RKO (cell line): ENCODE measurements at places on chromosomes 1 and 21.

GRCh38 chr21:28464095-28464494, 528.6 kb downstream of the LTN1 start:
- DNase-seq, result no peak

DNA sequence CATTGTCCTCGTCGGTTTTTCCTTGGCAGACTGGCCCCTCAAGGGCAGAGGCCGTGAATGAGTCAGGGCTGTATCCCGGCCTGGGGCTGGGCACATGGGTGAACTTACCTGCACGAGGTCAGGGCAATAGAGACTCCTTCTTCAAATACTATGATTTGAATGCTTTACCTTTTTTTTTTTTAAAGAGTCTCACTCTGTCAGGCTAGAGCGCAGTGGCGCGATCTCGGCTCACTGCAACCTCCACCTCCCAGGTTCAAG, 5.0 kb downstream of the LAPTM5 start:
- DNase-seq, result no peak

- DNase-seq, result no peak
Observed at GRCh38 chr1:99886841-99887240, 36.7 kb downstream of the AGL start.

DNA sequence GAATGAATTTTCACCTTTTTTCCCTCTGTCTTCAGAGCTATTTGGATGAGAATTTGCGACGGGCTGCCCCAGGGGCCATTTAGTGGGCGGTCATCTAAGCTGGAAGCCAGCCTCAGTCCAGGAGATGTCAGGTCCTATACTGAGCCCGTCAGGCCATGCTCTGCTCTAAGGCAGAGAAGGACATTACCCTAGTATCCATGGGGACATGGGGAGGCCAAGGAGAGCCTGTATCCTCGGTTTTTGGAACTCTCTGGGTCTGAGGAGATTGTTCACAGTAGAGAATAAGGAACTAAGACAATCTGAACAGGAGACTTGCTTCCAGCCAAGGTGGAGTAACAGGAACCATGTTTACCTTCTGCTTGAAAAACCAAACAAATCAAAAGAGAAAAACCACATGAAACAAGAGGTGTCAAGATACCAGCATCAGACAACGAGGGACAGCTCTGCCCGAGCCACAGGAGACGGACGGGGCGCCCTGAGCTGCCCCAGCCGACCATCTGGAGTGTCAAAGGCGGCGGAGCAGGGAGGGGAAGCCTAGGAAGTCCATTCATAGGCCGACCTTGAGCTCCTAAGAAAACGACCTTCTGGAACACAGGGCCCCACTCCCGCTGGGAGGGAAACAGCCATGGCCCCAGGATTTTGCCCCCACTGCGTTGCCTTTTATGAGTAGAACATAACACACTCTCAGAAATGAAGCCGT, 20.0 kb upstream of the ADARB1 start:
- no peak for DNase-seq

- no peak for DNase-seq
Observed at GRCh38 chr1:22290611-22291010, 147.7 kb upstream of the WNT4 start.

- no peak for DNase-seq
Observed at GRCh38 chr1:116075990-116076389, 35.2 kb upstream of the MAB21L3 start.

- DNase-seq, result no peak
Observed at GRCh38 chr1:18922319-18922726, 20.0 kb upstream of the ALDH4A1 start.

DNA sequence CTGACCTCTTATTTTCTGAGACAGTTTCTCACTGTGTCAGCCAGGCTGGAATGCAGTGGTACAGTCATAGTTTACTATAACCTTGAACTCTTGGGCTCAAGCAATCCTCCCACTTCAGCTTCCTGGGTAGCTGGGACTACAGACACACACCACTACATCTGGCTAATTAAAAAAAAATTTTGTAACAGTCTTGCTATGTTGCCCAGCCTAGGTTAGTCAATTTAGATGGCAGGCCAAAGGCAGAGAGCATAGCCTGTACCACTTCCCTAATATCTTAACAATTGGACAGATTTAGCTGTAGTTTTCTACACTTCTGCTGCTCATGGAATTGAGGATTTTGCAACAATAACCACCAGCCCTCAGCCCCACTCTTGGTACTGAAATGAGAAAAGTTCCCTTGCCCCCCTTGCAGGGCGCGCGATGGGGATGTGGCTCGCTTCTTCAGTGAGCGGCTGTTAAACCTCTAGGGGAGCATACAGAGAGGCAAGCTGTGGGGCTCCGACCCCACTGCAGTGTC, 34.9 kb upstream of the PTGFRN start:
- peak; percentile 9 for DNase-seq

GRCh38 chr1:155466996-155467395, 95.6 kb downstream of the ASH1L start:
- peak; percentile 49 for DNase-seq

- no peak for DNase-seq
Observed at GRCh38 chr1:159795534-159795933, 6.6 kb upstream of the FCRL6 start.

- DNase-seq, result no peak
Observed at GRCh38 chr21:41953249-41953830, 478 bp downstream of the C2CD2 start.

- DNase-seq, result no peak
Observed at GRCh38 chr1:154881820-154882535, 11.9 kb upstream of the KCNN3 start.

- DNase-seq, result no peak
Observed at GRCh38 chr1:155005076-155006011, 2.7 kb downstream of the ZBTB7B start.

GRCh38 chr1:19096036-19096833, 113.8 kb downstream of the UBR4 start:
- DNase-seq, result no peak

GRCh38 chr1:6991266-6991665, 206.0 kb downstream of the CAMTA1 start:
- DNase-seq, result peak; percentile 80

GRCh38 chr1:185987611-185988321, 253.6 kb downstream of the HMCN1 start:
- no peak for DNase-seq

GRCh38 chr1:110282395-110282794, 56.8 kb upstream of the RBM15 start:
- DNase-seq, result no peak

- no peak for DNase-seq
Observed at GRCh38 chr1:31704271-31705079, 658 bp upstream of the COL16A1 start.

DNA sequence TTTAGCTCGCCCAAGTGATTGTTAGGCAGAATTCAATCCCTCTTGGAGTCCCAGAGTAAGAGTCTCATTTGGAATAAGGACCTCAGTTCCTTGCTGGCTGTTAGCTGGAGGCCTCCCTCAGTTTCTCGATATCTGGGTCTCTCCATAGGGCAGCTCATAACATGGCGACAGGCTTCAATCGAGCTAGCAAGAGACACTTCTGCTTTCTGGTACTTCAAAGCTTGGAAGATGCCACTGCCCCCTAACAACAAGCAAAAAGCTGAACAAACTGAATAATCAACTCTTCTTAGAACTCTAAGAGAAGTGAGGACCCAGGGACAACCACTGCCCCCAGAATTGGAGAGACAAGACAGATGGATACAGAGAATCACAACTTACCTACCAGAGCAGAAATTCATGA, 86.2 kb downstream of the TEX35 start:
- no peak for DNase-seq

- no peak for DNase-seq
Observed at GRCh38 chr1:6129313-6129712, 50.8 kb downstream of the CHD5 start.

- no peak for DNase-seq
Observed at GRCh38 chr1:30467101-30467500, 256.3 kb downstream of the MATN1 start.

DNA sequence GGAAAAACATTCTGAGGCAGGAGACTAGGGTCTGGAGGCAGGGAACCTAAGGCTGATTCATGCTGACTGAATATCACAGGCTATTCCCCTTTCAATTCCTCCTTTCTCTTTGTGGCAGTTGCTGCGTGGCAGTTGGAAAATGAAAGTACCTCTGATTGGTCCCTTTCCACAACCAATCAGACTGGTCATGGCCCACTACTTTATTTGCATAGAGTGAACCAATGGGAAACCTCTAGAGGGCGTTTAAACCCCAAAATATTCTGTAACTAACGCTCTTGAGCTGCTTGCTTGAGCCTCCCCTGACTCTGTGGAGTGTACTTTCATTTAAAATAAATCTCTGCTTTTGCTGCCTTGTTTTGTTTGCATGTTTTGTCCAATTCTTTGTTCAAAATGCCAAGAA, 27.7 kb upstream of the VN1R5 start:
- DNase-seq, result peak; percentile 14

- peak; percentile 81 for DNase-seq
Observed at GRCh38 chr1:158203693-158204457, 23.2 kb downstream of the CD1D start.

- no peak for DNase-seq
Observed at GRCh38 chr1:48164571-48164970, 57.9 kb upstream of the SLC5A9 start.

DNA sequence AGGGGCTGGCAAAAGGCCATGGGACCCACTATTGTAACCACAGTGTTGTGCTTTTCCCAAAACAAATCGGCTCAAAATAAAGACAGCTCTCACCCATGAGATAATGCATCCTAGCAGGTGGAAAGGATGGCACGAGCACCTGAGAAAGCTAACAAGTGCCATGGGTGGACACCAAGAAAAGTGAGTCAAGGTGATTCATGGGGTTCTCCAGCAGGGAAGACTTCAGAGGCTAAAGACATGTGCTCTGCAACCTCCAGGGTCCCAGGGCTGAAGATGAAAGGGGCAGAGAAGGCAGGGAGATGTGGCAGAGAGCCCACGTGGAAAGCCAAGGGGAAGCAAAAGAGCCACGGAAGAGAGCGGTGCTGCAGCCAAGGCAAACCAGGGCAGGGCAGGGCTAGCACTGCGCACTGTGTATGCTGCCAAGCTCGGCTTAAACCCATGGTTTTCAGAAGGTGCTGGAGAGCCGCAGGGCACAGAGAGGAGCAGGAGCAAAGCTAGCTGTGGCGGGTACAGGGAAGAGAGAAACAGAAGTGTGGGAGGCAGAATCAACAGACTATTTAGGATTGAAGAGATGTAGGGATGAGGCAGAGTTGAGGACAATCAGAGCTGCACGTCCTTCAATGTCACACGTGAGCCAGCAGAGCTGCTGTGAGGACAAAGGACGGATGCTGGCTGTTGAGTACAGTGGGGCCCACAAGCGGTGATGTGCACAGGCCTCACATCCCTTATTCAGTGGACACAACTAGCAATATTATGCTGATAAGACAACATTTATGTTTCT, 41.8 kb upstream of the C1orf198 start:
- no peak for DNase-seq

DNA sequence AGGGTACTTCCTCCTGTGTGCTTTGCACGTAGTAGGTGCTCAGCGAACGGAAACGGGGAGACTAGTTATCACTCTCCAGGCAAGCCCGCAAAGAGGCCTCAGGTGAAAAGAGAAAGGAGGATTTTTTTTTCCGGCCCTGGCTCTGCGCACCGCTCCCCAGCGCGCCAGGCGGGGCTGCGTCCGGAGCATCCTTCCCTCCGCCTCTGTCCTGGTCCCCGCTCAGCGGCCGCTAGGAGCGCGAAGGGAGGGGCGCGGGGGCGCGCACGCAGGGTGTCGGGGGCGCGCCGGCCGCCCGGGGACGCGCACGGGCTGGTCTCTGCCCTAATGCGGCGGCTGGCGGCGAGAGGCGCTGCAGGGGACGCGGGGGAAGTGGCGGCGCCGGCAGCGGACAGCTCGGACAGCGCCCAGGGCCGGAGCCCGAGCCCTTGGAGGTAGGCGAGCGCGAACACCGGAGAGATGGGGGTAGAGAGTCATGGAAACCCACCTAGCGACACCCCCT, 42.3 kb upstream of the NFASC start:
- no peak for DNase-seq

- DNase-seq, result peak; percentile 49
Observed at GRCh38 chr1:203796236-203796605, 798 bp downstream of the ZBED6 start.

- DNase-seq, result no peak
Observed at GRCh38 chr21:44865561-44866280, 7.8 kb downstream of the PTTG1IP start.

DNA sequence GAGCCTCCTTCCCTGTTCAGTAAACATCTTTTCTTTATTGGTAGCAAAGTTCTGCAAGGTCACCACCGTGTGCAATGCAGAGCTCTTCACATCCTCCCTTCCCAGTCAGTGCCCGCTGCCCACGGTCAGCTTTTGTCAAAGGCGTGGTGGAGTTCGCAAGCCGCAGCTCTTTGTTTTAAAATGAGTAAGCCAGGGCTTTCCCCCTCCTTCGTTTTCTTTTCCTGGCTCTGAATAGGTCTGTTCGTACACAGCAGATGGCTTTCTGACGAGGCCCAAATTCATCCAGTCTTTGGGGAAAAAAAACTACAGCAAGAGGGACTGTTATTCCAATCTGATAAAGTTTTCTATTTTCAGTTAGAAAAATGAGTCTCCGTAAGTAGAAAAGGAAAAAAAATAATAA, 153.2 kb downstream of the LRIG2 start:
- DNase-seq, result no peak

- DNase-seq, result no peak
Observed at GRCh38 chr1:215397106-215397505, 170.0 kb upstream of the KCTD3 start.

GRCh38 chr21:14376854-14377253, 6.1 kb downstream of the HSPA13 start:
- DNase-seq, result peak; percentile 14
